ENCODE measurements at places on chromosomes 6 and 20.

DNA sequence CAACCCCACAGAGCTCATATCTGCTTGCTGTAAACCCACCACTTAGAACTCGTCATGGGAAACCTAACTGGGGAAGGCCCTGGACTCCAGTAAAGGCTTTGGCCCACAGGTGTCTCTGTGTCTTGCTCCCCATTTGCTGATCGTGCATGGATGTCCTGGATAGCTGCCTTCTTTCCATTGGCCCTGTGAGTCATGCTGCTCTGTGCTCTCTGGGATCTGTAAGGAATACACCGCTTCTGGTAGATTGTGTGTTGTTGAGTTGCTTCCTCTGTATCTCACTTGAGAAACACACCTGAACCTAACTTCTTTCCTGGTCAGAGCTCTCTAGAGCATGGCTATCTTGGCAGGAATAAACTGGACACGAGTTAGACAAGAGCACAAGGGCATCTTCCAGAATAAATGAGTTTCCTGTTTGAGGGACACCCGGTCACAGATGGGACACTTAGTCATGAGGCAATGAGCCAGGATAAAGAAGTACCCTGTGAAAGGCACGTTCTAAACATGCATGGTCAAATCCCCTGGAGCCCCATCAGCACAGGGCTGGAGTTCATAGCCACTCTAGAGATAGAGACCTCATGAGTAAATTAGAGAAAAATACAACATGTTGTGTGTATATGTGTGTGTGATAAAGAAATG lies 99.6 kb upstream of the TMEM170B start:
- DNase-seq = no peak

DNA sequence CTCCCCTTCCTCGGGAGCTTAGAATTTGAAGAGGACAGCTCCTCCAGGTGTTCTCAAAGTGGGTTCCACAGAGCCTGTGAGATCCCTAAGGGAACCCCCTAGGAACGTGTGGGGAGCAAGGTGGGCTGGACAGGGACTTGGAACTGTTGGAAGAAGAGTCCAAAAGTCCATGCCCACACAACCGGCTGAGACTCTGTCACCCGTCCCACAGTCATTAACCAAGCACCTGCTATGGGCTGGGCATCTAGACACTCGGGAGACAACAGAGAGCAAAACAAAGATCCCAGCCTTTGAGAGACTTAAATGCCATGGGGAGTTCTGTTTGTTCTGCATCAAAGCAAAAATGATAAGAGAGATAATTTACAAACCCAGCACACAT lies 51.9 kb upstream of the SAYSD1 start:
- no peak for DNase-seq

DNA sequence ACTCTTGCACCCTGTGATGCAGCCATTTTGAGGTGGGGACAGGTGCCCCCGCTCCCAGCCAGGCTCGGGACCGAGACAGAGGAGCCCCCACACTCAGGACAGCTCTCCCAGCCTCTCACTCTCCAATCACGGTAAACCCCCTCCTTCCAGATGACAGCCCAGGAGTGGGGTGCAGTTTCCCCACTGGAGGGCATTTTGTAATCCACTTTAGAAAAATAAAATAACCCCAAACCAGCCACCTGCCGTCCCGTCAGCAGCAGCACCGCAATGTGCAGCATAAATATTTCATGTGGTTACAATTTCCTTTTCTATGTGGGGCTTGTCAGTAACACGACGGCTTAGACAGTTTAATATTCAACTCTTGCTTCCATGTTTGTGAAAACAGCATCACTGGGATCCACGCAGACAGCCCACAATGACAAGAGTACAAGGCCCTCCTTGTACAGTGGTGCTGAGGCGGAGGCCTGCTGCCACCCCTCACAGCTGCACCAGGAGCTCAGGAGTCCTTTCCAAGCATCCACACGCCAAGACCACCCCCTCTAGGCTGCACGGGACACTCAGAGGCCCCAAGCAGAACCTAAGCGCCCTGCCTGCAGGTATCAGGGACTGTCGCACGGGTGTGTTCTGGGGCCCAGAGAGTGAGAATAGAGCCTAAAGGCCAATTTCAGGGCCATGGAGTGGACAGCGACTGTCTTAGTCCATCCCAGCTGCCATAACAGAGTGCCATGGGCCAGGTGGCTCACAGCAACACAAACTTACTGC lies 116.7 kb downstream of the JPH2 start:
- no peak for DNase-seq

- no peak for DNase-seq
Measured at GRCh38 chr6:33668914-33669313, 42.6 kb downstream of the UQCC2 start.

DNA sequence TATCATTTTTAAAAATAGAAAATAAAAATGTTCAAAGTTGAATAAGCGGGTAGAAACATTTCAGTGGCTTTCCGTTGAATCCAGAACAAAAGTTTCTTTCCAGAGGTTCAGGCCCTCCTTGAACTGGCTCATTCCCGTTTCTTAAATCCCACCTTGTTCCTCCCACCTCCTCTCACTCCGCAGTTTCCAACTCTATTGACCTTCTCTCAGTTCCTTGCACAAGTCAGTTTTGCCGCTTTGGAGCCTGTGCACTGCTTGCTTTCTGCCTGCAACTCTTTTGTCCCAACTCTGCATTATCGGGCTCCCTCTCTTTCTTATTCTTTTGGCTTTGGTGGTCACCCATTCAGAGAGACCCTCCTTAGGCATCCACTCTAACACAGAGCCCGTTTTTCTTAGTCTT lies 99.9 kb upstream of the EDN1 start:
- no peak for DNase-seq

DNA sequence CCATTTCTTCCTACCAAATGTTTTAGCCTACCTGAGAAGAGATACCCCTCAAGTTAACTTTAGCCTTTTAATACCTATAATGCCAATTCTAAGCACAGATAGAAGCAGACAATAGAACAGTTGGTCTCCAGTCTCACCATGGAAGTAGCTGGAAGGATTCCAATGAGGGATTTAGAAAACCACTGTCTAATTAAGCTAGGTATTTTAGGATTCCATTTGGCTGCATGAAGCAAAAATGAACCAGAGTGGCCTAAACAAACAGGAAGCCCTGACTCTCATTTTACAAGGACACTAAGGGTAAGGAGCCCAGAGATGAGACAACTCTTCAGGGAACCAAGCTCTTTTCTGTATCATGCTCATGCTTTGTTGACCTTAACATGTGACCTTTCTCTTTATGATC lies 199.2 kb downstream of the ALDH8A1 start:
- no peak for DNase-seq

DNA sequence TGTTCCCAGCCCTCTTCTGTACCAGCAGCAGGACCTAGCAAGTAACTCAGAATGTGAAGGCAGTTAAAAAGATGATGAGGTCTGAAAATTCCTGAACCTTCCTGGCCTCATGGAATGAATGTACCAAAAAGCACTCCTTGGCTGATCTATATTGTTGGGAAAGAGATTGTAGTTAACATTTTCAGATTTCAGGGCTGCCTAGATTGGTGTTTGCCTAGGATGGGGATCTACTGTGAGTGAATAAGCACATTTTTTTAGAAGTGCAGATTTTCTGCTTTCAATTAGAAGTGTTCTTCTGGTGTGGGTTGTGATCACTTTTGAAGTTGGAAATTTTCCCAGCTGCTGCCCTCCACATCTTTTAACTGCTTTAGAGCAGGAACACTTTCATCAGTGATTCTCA lies 6.2 kb downstream of the MYLIP start:
- no peak for DNase-seq

DNA sequence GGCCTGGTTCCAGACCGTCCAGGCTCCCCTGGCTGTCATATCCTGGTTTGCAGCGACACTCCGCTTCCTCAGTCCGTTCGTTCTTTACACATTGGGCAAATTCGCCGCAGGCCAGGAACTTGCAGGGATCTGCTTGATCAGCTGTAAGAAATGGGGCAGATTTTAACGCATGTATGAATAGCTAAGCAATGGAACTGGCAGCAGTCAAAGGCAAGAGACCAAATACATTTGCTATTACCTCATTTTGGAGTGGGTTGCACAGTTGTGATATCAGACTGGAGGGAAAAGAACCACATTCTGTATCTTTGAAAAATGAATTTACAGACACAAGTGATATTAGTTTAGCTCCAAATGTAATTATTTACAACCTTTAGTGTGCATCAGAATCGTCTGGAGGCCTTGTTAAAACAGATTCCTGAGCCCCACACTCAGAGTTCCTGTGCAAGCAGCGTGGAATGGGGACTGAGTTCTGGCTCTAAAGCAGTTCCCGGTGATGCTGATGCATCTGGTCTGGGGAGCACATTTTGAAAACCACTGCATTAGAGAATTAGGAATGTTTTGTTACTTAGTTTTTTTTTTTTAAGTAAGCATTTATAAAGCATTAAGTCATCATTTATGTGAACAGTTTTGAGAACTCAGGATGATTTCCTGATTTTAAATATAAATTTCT lies 141.3 kb downstream of the IMPG1 start:
- no peak for DNase-seq

GRCh38 chr20:42739683-42740082 lies 450.0 kb downstream of the PTPRT start:
- DNase-seq = no peak

- no peak for DNase-seq
Measured at GRCh38 chr6:13557841-13558240, 16.6 kb upstream of the SIRT5 start.

- DNase-seq = no peak
Measured at GRCh38 chr6:138387577-138388368, 10.1 kb downstream of the SMIM28 start.

DNA sequence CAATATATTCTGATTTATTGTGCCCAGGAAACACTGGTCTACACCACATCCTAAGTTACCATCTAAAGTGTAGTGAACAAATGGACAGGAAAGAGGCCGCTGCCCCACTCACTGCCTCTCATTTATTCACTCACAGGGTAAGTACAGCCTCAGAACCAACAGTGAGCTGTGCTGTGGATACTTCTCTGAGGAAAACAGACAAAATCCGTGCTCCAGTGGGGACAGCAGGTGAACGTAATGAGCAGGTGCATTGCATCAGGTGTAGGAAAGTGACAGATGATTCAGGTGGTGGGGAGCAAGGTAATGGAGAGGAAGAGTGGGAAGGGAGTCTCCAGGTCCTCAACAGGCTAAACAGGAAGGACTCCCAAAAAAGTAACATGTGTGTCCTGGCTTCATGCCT lies 8.4 kb upstream of the ULBP2 start:
- DNase-seq = no peak

- DNase-seq = no peak
Measured at GRCh38 chr6:42940493-42941045, 11.3 kb downstream of the CNPY3 start.

DNA sequence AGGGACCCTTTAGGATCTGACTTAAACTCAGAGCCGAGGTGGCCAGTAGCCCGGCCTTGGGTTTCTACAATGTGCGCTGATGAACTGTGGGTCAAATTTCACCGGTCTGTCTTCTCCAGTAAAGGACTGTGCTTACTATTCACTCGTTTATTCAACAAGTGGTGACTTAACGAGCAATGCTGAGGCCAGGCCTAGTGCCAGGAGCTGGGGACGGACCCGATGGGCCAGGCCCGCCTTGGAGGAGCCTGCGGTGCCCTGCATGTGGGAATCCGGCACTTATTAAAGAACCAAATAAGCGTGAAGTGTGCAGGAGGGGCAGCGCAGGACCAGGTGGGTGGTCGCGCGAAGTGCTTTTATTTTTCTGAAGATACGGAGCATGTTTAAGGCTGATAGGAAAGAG lies 24.0 kb downstream of the CTCFL start:
- DNase-seq = no peak

- peak; percentile 67 for DNase-seq
Measured at GRCh38 chr20:50152394-50153152, 950 bp downstream of the PEDS1 start.

GRCh38 chr6:122817766-122818165 lies 28.7 kb downstream of the SMPDL3A start:
- no peak for DNase-seq

GRCh38 chr6:137749696-137750211 lies 117.3 kb upstream of the TNFAIP3 start:
- no peak for DNase-seq

GRCh38 chr6:170456886-170457698 lies 96.0 kb downstream of the PSMB1 start:
- DNase-seq = no peak

DNA sequence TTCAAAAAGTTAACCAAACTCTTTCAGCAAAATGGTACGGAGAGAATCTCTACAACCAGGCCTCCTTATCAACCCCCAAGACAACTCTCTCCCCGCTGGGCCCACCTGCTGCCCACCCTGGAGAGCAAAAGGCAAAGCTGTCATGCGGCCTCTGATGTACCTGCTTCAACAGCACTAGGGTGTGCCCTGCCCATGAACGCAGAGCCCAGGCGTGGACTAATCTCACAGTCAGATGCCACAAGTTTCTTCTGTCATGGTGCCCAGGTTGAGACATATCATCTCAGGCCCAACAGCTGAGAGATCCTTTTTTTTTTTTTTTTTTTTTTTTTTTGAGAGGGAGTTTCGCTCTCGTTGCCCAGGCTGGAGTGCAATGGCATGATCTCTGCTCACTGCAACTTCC lies 26.3 kb downstream of the SLC2A4RG start:
- DNase-seq = no peak

- DNase-seq = no peak
Measured at GRCh38 chr6:2803731-2804429, 37.8 kb downstream of the SERPINB1 start.

DNA sequence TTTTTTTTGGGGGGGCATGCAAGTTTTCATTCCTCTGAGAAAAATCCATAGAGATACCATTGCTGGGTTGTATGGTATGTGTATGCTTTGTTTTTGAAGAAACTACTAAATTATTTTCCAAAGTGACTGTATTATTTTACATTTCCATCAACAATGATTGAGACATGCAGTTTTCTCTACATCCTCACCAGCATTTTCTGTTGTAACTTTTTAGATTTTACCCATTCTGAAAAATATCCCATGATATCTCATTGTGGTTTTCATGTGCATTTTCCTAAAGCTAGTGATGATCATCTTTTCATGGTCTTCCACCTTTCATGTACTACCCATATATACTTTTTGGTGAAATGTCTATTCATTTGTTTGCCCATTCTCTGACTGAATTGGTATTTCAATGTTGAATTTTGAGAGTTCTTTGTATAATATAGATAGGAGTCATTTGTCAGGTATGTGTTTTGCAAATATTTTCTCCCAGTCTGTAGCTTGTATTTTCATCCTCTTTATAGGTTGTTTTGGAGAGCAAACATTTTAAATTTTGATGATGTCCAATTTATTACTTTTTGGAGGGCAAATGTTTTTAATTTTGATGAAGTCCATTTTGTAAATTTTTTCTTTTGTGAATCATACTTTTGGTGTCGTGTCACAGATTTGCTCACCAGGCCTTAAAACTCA lies 827.5 kb upstream of the CITED2 start:
- DNase-seq = no peak

DNA sequence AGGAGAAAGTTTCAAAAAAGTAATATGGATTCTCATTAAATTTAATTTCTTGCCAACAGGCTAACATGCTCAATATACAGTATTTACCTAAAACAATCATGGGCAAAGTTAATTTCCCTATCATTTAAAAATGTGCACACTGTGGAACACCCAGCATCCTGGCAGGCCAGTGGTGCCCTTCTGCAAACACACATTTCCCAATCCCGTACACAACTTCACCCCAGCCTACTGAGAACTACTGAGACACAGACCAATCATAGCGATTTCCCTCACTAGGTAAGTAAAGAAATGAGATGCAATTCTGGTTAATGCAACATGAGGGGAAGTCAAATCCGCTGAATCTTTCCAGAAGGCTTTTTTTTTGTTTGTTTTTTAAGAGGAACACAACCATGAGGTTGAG lies 7.6 kb downstream of the USP45 start:
- DNase-seq = no peak

- DNase-seq = peak; percentile 56
Measured at GRCh38 chr6:108884211-108885059, 36.2 kb downstream of the ARMC2 start.

- DNase-seq = no peak
Measured at GRCh38 chr6:111950661-111951496, 77.6 kb upstream of the FYN start.

- DNase-seq = no peak
Measured at GRCh38 chr20:58596750-58597248, 54.3 kb upstream of the STX16 start.
